ENCODE measurements at places on chromosomes 4 and X. TPM values are rescaled to one million over a fixed set of nuclear protein-coding genes. Genes with fewer than 3 reads are reported as not detected.

The NCAPG gene
- total RNA-seq = 6.2 TPM

DNA sequence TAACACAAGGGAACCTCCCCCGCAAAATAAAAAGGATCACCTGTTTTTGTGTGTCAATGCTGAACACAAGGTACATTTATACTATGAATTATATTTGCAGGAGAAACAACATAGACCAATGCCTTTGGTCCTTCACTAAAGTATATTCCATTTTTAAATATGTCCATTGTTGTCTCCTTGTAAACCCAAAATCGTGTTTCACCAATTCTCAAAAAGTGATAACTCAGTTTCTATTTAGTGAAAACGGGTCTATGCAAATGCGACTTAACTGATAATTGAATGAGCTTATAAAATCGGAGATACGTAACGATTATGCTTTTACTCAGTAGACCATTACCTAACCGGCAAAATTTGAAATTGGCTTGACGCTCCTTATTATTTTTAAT lies 2.1 kb downstream of the BRWD3 start:
- DNase-seq = no peak

DNA sequence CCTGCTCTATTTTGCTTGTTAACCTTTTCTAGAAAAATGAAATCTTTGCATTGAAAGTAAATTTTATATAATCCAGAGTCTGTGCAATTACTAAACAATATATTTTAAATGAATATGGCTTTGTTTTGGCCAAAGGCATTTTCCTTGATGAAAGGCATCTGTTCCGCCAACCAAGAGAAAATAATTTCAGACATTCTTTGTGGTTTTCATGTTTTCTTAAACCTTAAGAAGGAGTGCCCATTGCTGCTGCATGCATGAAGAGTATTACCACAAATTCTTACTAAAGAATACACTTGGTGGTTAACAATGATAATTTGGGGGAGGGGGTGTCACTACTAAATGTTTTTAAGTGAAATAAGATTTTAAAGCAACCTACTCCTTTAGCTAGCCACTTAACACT lies 2.7 kb upstream of the PDGFC start:
- peak; percentile 65 for DNase-seq

GRCh38 chrX:40008791-40009461 lies 88.8 kb downstream of the BCOR start:
- no peak for DNase-seq

The SH3D19 gene
- 26.0 TPM for total RNA-seq

The FUNDC1 gene
- total RNA-seq = 13.3 TPM

GRCh38 chr4:9800848-9801247 lies 19.4 kb downstream of the DRD5 start:
- no peak for DNase-seq

The NDNF gene
- 0.08 TPM for total RNA-seq

The DAPP1 gene
- 29.0 TPM for total RNA-seq

The OR13H1 gene
- total RNA-seq = not detected

- no peak for DNase-seq
Measured at GRCh38 chr4:71259911-71260331, 78.9 kb upstream of the SLC4A4 start.

The ZNF732 gene
- total RNA-seq = 0.79 TPM

- no peak for DNase-seq
Measured at GRCh38 chrX:13216139-13216538, 103.7 kb downstream of the ATXN3L start.

DNA sequence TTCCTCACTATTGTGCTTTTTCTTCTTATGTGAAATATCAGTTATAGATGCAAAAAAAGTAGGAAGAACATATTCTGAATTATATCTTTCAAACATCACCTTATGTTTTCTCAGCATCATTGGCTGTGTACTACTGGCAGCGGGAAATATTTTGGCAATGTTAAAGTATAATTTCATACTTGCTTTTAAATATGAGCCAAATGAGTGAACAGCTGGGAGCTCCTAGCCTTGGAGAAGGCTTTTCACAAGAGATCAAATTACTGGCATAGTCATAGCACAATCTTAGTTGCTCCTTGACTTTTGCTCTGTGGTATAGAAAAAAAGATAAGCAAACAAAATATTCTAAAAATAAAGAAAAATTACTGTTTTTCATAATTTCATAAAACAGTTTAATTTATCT lies 1575.8 kb upstream of the PABPC4L start:
- no peak for DNase-seq

- peak; percentile 23 for DNase-seq
Measured at GRCh38 chrX:47311932-47312774, 58.2 kb upstream of the ZNF157 start.

GRCh38 chr4:183304538-183304937 lies 15.5 kb downstream of the CLDN22 start:
- DNase-seq = no peak

The CXCL8 gene
- total RNA-seq = 76.9 TPM

DNA sequence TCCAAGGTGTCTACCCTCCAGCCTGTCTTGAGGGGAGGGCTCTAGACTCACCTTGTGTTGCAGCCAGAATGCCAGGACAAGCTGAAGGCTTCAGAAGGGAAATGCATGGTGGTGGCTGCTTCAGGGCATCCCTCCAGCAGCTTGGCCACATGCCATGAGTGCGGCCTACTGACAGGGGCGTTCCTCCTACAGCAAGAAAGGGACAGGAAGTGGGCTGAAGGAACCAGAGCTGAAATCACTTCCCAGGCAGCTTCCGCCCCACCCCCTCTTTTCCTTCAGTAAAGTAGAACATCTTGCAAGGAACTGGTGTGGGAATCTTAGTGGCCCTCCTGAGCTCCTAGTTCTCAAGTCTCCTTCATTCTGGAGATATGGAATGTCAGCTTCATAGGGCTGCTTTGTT lies 167.5 kb upstream of the DGKK start:
- no peak for DNase-seq

GRCh38 chr4:46390355-46391058 lies 579 bp upstream of the GABRA2 start:
- DNase-seq = no peak

DNA sequence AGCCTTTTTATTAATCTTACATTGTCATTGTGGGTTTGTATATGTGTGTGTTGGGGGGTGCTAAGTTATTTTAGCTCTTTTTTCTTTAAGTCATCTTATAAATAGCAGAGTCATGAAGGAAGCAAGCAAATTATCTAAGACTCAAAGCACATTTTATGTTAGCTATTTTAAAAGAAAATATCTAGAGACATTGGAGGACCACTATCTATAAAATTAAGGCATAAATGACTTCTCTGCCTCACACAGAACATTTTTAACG lies 3.7 kb upstream of the PPBP start:
- no peak for DNase-seq

- no peak for DNase-seq
Measured at GRCh38 chr4:28009541-28009940, 1148.9 kb downstream of the STIM2 start.

The SPOCK3 gene
- 1.4 TPM for total RNA-seq

The CA5B gene
- 6.1 TPM for total RNA-seq

GRCh38 chr4:145352438-145353145 lies 129.1 kb upstream of the SMAD1 start:
- no peak for DNase-seq

- DNase-seq = no peak
Measured at GRCh38 chrX:112688242-112688641, 8.5 kb upstream of the LHFPL1 start.

The PRAF2 gene
- total RNA-seq = 18.1 TPM

The SLBP gene
- total RNA-seq = 74.8 TPM

GRCh38 chr4:3836756-3837601 lies 70.8 kb downstream of the ADRA2C start:
- no peak for DNase-seq

DNA sequence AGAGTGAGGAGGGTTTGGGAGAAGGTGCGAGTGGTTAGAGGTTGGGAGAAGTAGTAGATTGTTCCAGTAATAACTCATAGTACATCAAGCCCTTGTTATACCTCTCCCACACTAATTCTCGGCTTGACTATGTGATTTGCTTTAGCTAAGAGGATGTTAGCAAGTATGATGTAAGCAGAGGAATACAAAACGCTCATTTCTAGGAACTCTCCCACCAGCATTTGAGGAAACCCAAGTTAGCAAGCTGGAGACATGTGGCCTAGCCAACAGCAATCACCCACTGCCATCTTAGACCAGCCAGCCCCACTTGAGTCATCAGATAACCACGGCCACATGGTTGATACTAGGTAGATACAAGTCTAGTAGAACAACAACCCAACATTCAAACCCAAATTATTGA lies 14.2 kb downstream of the FTHL17 start:
- no peak for DNase-seq

GRCh38 chr4:47531241-47531953 lies 46.3 kb downstream of the ATP10D start:
- DNase-seq = peak; percentile 79

The SOD3 gene
- 0.75 TPM for total RNA-seq

DNA sequence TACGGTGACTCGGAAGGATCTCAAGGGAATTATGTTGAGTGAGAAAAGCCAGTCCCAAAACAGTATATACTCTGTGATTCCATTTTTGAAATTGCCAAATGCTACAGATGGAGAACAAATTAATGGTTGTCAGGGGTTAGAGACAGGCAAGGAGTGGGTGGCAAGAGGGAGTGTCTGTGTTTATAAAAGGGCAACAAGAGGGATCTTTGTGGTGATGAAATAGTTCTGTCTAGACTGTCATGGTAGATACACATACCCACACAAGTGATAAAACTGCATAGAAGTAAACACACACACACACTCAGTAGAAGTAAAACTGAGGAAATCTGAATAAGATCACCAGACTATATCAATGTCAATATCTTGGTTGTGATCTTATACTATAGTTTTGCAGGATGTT lies 92.7 kb downstream of the CD99L2 start:
- DNase-seq = no peak

The RAB33A gene
- 3.2 TPM for total RNA-seq

DNA sequence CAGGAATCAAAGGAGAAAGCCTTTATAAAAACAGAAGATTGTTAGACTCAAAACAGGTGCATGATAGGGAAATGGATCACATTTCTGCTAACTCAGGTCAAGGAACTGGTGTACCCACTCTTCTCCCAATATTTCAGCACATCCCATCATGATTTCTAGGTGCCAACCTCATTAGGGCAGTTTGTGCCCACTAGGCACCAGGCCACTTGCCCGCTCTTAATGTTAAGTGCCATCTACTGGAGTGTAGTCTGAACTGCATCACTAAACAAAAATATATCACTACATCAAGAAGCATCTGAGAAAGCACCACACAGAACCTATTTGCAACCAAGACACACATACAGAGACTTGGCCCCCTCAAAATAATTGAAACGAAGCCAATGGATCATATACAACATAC lies 140.4 kb upstream of the GRID2 start:
- DNase-seq = no peak

DNA sequence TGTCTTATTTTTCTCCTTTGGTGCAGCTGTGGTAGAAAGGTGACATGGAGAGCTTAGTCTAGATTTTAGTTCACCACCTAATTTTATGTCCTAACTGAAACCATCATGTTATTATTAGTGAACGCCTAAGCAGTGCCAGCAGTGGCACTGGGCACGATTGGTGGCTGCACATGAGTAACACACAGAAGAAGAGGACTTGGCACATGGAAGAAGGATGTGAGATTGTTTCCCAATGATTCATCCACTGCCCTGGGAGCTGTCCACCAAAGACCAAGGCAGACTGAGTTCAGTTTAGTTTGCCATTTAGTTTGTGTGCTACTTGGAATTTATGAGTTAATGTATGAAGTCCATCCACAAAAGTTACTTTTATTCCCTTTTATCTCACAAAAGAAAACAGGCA lies 68.1 kb upstream of the NAP1L5 start:
- peak; percentile 73 for DNase-seq

DNA sequence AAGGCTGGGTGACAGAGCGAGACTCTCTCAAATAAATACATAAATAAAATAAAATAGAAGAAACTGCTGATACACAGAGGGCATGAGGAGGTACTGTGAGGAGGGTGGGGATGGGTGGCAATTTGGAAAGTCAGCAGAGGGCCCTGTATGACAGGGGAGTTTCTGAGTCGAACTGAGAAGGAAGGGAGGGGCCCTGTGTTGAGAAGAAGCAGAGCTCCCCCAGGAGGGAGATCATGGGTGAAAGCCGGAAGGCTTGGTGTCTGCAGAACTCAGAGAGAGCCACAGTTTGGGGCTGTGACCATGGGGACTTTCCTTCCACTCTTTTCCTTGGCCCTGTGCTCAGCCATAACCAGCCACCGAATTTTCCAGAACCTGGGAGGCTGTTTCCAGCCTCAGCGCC lies 24.8 kb upstream of the AFAP1 start:
- no peak for DNase-seq

DNA sequence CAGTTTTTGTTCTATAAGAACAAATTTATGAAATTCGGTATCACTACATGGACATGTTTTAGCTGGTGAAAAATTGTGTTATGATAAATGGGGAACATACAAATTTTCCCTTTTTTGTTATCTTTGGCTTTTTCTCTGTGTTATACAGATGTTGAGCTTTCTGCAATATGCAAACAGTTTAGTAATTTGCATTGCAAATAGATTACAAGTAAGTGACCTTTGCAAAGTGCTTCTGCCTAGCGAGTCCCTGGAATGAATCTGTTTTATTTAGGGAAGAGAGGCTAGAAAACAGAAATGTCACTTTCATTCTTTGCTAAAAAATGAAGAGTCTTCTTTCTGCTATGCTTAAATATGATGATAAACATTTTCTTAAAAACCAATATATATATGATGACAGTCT lies 461.0 kb downstream of the RPA4 start:
- no peak for DNase-seq

The VSIG1 gene
- total RNA-seq = 0.29 TPM

DNA sequence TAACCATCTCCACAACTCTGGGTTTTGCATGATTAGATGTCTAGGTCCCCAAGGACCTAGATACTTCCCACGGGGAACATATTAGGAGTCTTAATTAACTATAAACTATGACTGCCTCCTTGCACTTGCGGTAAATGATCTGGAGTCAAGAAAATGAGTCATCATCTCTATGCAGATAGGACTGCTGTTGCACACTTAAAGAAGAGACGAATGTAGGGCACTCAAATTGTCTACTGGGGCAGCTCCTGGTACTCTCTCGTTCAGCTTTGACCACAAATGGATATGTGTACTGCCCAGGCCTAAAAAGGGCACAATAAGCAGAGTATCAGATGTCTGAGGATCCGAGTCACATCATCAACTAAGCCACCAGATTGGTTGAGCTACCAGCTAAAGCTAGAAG lies 1783.4 kb upstream of the AGA start:
- DNase-seq = no peak

All from kidney epithelial cell (primary cell).